Stimulated activated CD4-positive, alpha-beta T cell treated with anti-CD3 and anti-CD28 coated beads, Interleukin-2, amount 100 ng/mL, for 48 hours (primary cell): ENCODE measurements at places on chromosomes 13 and 19.

GRCh38 chr13:20387441-20387971 lies 138.2 kb downstream of the CRYL1 start:
- DNase-seq = no peak

DNA sequence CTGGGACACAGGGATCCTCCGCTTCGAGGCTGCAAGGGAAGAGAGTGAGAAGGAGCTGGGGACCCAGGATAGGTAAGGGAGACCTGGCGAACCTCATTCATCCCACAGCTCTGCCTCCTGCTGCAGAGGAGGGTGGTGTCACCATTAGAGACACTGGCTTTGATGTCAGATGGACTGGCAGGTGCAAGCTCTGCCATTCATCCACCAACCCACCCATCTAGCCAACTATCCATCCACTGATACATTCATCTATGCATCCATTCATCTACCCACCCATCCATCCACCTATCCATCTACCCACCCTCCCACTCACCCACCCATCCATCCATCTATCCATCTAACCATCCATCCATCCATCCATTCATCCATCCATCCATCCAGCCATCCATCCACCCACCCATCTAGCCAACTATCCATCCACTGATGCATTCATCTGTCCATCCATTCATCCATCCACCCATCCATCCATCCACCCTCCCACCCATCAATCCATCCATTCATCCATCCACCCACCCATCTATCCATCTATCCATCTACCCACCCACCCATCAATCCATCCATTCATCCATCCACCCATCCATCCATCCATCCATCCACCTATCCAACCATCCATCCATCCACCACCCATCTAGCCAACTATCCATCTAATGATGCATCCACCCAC lies 5.7 kb downstream of the C19orf33 start:
- no peak for DNase-seq

GRCh38 chr13:105702441-105702840 lies 833.0 kb downstream of the EFNB2 start:
- DNase-seq = no peak

DNA sequence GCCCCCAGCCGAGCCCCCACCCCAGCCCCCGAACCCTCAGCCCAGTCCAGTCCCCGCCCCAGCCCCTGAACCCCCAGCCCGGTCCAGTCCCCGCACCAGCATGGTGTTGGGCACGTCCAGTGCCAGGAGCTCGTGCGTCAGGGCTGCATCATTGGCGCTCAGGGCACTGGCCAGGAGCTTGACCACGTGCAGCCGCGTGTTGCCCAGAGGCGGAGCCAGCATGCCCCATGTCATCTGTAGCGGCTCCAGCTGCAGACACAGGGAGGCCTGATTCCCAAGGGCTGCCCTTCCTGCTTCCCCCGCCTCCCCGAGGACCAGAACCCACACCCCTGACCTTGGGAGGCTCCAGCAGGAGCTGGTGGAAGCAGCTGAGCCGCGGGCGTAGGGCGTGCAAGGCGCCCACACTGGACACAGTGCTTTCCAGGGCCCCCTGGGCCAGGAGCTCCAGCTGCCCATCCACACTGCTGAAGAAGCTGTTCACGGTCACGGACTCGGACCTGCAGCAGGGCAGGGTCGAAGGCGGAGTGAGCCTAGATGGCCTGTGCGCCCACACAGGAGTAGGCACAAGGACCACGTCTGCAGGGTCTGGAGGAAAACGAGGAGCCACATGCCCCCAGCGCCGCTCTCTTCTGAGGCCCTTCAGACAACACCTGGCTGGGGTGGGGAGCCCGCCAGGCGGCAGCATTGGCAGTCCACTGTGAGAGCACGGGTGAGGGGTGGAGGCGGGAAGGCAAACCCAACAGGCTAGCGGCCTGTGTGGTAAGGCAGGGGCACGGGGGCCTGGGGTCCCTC lies 12.8 kb upstream of the TMEM86B start:
- no peak for DNase-seq
